ENCODE measurements at places on chromosomes 11 and 22.

- DNase-seq = peak; percentile 49
Measured at GRCh38 chr11:11740836-11741235, 100.9 kb upstream of the USP47 start.

GRCh38 chr11:17699147-17700114 is 19.9 kb upstream of the MYOD1 start:
- peak; percentile 56 for DNase-seq

- no peak for DNase-seq
Measured at GRCh38 chr11:120261321-120261720, 21.4 kb downstream of the POU2F3 start.

GRCh38 chr11:27464289-27464696 is 8.3 kb downstream of the LGR4 start:
- DNase-seq = no peak

DNA sequence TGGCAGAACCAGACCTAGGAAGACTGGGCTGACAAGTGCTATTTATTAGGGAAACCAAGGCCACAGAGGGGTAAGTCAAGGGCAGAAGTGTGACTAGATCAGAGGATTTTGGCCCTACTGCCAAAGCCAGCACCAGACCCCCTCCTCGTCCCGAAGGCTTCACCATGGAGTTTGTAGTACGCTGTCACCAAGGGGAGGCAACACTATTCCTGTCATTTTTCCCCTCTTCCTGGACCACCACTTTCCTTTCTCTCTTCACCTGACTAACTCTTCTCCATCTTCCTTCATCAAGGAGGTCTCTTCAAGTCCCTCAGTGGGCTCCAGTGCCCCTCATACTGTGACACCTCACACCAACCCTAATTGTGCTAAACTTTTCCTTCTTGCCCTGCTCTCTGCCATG is 34.9 kb downstream of the MN1 start:
- no peak for DNase-seq

DNA sequence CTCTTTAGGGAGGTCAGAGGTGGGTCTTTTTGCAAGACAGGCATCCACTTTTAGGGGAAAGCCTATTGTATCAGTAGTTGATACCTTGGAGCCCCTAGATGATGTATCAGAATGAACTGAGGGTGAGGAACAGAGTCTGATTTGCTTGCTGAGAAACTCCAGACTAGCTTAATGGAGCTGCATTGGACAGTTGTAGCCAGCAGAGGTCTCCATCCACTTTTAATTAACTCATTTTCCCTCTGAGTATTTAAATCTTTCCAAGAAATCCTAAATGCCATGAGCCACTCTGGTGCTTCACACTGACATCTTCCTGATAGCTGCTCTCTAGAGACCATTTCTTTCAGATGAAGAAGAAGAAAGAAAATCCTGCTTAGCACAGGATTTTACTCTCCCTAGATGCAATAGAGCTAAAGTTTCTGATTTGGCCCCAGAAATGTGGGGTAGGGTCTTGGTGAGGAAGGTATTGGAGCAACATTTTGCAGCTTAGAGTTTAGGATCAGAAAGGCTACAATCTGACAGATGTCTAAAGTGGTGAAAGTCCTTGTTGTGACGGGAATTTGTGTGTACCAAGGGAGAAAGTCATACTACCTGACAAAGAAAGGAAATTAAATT is 38.0 kb downstream of the EXT2 start:
- DNase-seq = peak; percentile 44

DNA sequence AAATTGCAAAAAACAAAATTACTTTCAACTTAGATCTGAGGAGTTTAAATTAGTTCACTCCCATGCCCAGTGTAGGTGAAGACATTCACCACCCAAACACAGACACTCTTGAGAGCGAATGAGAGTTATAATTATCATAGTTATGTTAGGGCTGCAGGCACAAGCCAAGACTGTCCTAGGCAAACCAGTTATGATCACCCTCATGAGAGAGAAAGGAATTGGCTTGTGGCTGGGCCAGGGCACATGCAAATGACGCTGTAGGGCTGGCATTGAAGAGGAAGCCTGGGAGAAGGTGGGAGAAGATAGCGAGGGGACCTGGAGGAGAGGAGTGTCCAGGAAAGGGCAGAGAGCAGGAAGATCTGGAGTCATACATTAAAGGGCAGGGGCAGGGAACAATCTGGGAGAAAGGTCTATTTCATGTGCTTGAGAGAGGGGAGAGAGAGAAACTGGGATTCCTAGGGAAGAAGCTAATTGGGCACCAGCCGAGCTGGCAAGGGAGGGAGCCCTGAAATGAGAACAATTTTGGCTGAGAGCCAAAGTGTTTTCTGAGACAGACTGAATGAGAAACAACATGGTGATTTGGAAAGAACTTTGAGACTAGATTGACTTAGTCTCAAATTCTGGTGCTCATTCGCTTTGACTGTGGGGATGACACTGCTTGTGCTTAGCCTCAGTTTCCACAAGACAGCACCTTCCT is 279.9 kb downstream of the KIRREL3 start:
- no peak for DNase-seq

DNA sequence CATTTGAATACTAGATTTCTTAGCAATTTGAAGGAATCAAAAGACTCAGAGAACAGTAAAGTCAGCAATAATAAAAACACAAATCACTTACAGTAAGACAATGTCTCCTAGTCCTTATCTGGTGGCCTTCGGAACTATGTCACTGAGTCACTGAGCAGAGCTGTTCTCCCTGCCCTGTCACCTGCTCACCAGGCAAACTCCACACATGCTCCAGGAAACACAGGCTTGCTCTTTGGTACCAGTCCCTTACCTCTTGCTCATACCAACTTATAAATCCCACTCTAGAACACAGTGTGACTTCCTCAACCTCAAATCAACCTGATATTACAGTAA is 81.1 kb upstream of the CHRM4 start:
- DNase-seq = no peak

DNA sequence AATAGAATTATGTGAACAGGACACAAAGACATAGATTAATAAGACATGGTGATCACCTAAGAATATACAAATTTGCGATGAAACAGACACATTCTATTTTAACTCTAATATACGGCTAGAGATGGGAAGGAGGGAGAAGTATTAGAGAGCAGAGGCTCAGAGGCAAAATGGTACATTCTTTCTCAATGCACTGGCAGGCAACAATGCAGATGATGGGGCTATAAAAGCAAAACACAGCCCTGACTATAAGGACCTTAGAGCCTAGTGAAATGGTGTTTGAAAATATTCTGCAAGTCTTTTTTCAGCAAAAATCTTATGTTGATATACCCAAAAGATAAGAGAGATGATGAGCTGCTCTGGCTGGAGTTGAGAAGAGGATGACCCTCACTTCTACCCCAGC is 13.1 kb downstream of the TCF20 start:
- DNase-seq = no peak

- no peak for DNase-seq
Measured at GRCh38 chr11:105152560-105152959, 13.0 kb upstream of the CARD18 start.

All from hindlimb muscle (tissue), 1 donor.